Hepatic stellate cell (primary cell): ENCODE measurements at places on chromosomes 1 and 21.
A peak's percentile ranks its signal among the peaks of the same experiment; 100 is the strongest.

DNA sequence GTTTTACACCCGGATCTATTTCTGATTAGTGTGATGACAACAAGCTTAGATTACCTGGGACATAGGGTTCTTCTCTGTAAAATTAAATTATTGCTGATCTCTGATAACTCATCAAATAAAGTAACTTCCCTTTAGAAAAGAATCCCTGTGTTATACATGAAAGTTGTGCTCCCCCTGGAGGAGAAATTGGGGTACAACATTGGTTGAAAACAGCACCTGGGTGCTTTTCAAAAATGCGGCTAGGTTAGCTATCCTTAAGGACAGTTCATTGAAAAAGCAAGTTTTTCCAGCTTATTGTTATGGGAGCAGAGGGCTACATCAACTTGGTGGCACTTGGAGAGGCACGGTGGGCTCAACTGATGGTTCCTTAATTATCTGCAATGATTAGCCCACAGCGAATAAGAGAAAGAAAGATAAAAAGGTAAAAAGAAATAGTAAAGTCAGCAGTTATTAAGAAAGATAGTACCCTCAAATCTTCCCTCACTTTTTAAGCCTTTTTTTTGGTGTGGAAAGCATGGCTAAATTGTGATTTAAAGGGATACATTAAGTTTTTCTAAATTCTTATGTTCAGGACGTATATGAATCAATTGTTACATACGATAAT, 97.8 kb downstream of the FMN2 start:
- DNase-seq = peak; percentile 14

DNA sequence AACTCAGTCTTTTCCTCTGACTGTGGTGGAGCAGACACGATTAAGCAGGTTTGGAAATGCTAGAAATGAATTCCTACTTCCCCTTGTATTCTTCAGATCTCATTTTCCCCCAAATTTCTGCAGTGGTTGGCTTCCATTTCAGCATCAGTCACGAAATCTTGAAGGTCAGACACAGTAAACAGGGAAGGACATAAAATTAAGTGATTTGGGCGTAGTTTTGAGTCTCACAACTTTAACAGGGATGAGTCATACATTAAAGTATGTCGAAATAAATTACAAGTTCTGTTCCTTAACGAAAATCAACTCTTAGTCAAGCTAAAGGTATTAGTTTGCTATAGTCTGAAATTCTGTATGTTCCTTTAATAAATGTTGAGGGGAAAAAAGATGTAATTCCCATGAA, 61.1 kb downstream of the HNRNPR start:
- DNase-seq = peak; percentile 19

DNA sequence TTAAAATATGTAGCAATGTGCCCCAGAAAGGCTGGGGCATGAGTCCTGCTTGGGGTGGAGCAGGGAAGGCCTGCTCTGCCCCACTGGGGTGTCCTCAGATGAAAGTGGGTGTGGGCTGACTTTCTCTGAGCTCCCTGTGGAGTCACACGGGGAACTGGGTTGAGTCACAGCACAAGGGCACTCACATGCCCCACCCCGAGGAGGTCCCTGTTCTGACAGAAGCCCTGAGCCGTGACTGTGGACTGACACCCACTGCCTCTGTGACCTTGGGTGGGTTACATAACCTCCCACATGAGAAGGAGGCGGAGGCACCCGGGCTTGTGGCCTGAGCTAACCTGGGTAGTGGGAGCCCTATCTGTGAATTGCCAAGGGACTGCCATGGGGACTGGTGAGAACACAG, 52.5 kb upstream of the TINAGL1 start:
- DNase-seq = no peak

- peak; percentile 91 for DNase-seq
Observed at GRCh38 chr1:155983191-155984024, 5.1 kb upstream of the ARHGEF2 start.

GRCh38 chr1:45843474-45843905, 40.1 kb downstream of the MAST2 start:
- DNase-seq = peak; percentile 8

DNA sequence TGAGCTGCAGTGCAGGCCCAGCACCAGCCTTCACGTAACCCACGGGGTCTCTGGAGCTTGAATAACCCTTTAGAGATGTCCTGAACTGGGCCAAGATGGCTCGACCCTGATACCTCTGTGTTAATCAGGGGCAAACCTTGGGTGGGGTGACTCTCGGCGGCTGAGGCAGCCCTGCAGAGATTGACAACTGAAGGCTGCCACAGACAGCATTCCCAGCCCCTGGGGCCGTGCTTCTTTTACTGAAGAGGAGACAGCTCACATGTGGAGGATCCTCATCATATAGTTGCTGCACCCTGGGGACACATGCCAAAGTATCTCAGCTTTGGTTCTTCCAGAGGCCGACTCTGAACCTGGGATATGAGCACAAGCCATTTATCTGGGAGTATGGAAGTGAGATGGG, 57.3 kb upstream of the PTGFRN start:
- no peak for DNase-seq

DNA sequence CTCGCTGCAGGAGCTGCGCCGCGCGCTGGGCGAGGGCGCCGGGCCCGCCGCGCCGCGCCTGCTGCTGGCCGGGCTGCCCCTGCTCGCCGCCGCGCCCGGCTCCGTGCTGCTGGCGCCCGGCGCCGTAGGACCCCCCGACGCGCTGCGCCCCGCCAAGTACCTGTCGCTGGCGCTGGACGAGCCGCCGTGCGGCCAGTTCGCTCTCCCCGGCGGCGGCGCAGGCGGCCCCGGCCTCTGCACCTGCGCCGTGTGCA, 730 bp downstream of the OLIG1 start:
- no peak for DNase-seq

- DNase-seq = no peak
Observed at GRCh38 chr1:181712711-181713110, 229.4 kb downstream of the CACNA1E start.

DNA sequence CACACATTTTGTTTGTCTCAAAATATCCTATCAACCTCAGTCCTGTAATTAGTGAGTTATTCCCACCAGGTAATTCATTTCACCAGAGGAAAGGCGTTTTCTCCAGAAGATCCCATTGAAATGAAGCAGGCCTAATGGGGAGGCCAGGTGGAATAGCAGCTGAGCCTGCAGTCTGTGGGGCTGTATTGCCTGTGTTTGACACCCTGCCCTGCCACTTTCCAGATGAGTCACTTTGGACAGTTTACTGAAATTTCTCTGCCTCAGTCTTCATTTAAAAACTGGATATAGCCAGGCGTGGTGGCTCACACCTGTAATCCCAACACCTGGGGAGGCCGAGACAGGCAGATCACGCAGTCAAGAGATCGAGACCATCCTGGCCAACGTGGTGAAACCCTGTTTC, 78.1 kb upstream of the PPP2R5A start:
- no peak for DNase-seq

DNA sequence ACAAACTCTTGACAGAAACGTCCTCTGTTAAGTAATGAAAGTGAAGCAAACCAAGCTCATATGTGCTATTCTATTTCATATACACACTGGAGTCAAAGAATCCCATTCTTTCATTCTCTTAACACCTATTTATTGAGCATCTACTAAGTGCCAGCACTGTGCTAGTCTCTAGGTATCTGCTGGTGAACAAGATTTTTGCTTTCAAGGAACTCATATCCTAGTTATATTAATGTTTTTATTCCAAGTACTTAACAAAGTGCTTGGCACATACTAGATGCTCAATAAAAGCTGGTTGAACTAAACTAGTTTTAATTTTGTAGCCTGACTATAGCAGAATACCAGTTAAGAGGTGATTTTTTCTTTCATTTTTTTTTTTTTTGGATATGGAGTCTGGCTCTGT, 3.6 kb upstream of the RNF2 start:
- no peak for DNase-seq

GRCh38 chr1:220827445-220828178, 40.9 kb downstream of the MTARC1 start:
- no peak for DNase-seq

GRCh38 chr1:32801096-32801715, 16.0 kb downstream of the YARS1 start:
- no peak for DNase-seq

DNA sequence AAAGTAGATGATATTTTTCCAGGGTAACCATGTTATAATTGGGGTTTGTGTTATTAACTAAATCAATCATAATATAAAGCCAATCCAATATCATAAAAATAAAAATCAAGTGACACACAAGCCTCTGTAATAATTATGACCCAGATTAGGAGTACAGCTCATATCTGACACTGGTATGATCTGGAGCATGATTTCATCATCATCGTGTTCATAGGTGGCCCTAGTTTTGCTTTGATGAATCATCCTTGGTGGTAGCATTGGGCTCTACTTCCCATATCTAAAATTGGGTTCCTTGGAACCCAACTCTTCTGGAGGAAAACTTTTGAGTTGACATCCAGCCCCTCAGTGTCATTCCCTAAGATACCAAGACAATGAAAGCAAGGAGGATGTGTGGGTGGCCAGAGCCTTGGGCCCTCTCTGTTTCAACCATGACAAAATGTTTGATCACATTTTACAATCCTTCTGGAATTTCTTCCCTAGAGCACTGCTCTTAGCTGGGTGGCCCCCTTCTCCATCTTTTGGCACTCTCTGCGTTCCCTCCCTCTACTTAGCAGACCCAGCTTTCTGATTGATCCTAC, 37.0 kb upstream of the ENAH start:
- peak; percentile 31 for DNase-seq

GRCh38 chr1:84772428-84772943, 82.2 kb upstream of the SSX2IP start:
- DNase-seq = peak; percentile 79

GRCh38 chr1:246647513-246647912, 76.7 kb upstream of the SCCPDH start:
- peak; percentile 23 for DNase-seq

DNA sequence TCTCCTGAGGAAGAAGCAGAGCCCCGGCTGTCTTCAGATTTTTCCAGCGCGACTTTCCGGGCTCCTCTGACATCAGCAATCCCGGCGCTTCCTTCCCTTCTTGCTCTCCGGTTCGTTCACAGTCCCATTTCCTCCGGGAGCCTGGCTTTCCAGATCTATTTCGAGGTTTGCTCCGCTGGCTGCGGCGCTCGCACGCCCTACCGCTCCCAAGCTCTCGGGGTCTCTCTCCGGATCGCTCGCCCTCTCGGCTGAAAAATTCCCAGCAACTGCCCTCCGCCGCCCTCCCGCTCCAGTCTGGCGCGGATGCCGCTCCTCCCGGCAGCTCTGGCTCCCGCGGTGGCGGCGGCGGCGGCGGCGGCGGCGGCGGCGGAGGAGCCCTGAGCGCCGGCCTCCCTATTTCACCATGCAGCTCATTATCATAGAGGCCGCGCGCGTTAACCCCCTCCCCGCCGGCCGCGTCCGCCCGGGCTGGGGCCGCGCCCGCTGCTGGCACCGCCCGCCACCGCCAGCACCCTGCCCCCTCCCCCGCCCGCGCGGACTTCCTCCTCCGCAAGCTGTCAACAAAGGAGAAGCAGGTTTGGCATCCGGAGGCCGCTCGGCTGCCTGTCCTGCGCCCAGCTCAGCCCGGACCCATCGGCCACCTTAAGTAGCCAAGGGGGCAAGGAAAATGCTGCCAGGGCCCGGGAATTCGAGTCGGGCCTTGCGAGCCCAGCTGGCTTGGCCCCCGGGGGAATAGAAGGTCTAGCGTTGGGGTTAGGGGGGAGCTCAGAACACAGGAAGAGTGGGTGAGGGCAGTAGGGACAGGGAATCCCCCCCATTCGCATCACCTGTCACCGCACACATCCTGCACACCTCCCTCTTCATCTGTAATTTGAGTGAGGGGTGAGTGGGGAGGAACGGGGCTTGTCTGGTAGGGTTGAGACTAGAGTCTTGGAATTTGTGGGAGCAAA, at the start of gene PLXNA2:
Gene PLXNA2, minus strand, starts transcription at position 418 of the 950 bp plus-strand sequence. CDS start 26,462 bp downstream, outside the sequence.
- DNase-seq = peak; percentile 67
